ENCODE measurements at places on chromosomes 1 and 21.

GRCh38 chr1:207805841-207806421, 54.1 kb downstream of the CD46 start:
- H3K27ac ChIP-seq = peak overlapping the region; percentile 87
- H3K4me3 ChIP-seq = no peak overlapping the region
- DNase-seq = no peak
- H3K36me3 ChIP-seq = peaks cover 100% of the 10 kb centered on the region
- H3K27me3 ChIP-seq = no peaks in the 10 kb centered on the region
- peaks cover 77% of the 10 kb centered on the region for H3K4me1 ChIP-seq

DNA sequence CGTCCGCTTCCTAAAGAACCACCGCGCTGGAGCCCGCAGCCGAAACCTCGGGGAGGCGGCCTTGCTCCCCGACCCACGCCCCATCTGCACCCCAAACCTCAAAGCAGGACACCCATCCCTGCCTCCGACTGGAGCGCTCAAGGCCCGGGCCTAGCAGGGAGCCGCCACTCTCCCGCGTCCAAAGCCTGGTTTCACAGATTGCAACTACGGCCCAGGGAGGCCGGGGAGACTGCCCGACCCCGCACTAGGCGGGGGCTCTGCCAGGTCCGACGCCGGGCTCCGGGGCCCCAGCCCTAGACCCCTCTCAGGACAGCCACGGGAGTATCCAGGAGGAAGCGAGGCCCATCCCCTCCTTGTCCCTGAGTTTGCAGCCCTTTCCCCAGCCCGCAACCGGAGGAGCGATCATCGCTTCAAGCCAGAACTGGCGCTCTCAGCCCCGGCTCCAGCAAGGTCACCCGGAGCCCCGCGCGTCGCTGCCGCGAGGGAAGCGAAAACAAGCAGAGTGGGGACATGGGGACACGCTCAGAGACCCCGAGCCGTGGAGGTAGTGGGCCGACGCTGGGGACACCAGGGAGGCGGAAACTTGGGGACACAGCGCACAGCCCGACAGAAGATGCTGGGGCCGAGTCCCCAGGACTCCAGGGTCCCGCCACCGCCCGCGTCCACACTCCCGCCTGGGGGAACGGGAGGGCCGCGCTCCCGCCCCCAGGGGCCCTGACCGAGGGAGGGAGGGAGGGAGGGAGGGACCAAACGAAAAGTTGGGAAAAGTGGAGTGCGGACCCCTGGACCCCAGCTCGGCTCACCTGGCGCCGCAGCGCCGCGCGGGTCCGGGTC, 433 bp downstream of the TMEM200B start:
- H3K27me3 ChIP-seq = no peaks in the 10 kb centered on the region
- peak overlapping the region; percentile 64 for H3K4me3 ChIP-seq
- H3K4me1 ChIP-seq = peaks cover 57% of the 10 kb centered on the region
- H3K36me3 ChIP-seq = no peaks in the 10 kb centered on the region
- no peak for DNase-seq
- peak overlapping the region; percentile 79 for H3K27ac ChIP-seq

DNA sequence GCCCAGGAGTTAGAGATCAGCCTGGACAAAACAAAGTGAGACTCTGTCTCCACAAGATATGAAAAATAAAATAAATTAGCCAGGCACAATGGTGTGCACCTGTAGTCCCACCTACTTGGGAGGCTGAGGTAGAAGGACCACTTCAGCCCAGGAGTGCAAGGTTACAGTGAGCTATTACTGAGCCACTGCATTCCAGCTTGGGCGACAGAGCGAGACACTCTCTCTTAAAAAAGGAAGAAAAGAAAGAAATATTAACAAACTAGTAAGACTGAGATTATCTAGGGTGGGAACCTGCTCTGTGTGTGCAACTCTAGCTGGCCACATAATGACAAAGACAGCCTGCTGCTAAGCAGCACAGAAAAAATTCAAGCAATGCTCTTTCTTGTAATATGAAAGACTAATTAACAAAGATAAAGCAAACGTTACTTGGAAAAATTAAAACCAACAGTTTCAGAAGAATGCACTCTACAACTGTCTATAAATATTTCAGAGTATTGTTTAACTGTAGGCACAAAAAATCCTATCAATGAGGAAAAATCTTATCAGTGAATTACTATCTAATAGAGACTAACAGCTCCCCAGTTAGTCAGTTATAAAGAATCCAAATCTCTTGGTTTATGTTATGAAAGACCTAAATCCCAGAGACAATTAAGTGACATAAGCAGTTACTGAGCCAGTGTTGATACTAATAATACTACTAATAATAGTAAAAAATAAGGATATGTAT, 74.5 kb downstream of the ENAH start:
- no peaks in the 10 kb centered on the region for H3K36me3 ChIP-seq
- no peaks in the 10 kb centered on the region for H3K27me3 ChIP-seq
- H3K4me1 ChIP-seq = no peaks in the 10 kb centered on the region
- H3K4me3 ChIP-seq = no peak overlapping the region

DNA sequence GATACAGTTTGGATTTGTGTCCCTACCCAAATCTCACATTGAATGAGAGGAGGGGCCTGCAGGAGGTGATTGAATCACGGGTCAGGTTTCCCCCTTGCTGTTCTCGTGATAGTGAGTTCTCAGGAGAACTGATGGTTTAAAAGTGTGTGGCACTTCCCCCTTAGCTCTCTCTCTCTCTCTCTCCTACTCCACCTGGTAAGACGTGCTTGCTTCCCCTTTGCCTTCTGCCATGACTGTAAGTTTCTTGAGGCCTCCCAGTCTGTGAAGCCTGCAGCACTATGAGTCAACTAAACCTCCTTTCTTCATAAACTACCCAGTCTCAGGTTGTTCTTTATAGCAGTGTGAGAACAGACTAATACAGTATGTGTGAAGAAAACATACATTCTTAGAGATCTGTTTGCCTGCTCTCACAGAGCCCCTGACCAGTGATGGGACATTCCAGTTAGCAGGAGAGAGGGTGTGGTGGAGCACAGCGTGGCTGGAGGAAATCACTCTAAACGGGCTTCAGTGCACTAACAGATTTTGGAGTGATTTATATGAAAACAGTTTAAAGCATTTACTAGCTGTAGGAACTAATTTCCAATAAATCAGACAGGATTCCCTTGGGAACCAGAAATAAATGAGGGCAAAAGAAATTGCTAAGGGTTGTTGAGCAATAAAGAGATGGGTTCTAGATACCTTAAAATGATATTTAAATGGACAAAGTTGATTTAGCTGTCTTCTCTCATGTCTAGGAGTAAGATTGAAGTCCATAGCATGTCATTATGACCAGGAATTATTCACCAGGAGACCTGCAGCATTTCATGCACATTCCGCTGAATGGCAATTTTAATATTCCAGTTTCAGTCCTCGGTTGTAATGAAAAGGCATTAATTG, 411.0 kb downstream of the CAMTA1 start:
- H3K27ac ChIP-seq = no peak overlapping the region
- H3K4me3 ChIP-seq = no peak overlapping the region
- H3K4me1 ChIP-seq = no peaks in the 10 kb centered on the region

DNA sequence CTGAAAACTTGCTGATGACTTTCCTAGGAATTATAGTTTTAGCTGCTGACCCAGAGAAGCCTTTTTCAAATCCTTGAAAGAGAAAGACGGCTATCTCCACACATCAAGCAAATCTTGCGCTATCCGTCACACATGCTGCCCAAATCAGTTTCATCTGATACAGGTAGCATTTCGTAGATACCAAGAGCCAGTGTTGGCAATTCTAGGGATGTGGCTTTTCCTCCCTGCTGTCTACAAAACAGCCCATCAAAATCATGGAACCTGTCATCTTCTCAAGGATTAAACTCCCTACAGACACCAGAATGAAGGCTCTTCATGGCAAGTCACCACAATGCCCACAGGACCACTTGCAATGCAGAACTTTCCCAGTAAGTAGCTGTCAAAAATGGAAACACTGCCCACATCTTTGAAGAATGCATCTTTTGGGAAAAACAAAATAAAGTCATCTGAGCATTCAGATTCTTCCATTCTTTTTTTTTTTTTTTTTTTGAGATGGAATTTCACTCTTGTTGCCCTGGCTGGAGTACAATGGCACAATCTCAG, 10.4 kb downstream of the STX6 start:
- no peak overlapping the region for H3K27ac ChIP-seq
- H3K4me1 ChIP-seq = peaks cover 4% of the 10 kb centered on the region
- DNase-seq = no peak
- H3K4me3 ChIP-seq = no peak overlapping the region
- H3K36me3 ChIP-seq = no peaks in the 10 kb centered on the region
- H3K27me3 ChIP-seq = no peaks in the 10 kb centered on the region

DNA sequence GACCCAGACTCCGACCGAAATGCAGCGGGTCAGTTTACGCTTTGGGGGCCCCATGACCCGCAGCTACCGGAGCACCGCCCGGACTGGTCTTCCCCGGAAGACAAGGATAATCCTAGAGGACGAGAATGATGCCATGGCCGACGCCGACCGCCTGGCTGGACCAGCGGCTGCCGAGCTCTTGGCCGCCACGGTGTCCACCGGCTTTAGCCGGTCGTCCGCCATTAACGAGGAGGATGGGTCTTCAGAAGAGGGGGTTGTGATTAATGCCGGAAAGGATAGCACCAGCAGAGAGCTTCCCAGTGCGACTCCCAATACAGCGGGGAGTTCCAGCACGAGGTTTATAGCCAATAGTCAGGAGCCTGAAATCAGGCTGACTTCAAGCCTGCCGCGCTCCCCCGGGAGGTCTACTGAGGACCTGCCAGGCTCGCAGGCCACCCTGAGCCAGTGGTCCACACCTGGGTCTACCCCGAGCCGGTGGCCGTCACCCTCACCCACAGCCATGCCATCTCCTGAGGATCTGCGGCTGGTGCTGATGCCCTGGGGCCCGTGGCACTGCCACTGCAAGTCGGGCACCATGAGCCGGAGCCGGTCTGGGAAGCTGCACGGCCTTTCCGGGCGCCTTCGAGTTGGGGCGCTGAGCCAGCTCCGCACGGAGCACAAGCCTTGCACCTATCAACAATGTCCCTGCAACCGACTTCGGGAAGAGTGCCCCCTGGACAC, 534 bp downstream of the C1orf56 start:
- H3K36me3 ChIP-seq = peaks cover 6% of the 10 kb centered on the region
- H3K27me3 ChIP-seq = no peaks in the 10 kb centered on the region
- no peak for DNase-seq
- peak overlapping the region; percentile 84 for H3K27ac ChIP-seq
- H3K4me3 ChIP-seq = peak overlapping the region; percentile 73

DNA sequence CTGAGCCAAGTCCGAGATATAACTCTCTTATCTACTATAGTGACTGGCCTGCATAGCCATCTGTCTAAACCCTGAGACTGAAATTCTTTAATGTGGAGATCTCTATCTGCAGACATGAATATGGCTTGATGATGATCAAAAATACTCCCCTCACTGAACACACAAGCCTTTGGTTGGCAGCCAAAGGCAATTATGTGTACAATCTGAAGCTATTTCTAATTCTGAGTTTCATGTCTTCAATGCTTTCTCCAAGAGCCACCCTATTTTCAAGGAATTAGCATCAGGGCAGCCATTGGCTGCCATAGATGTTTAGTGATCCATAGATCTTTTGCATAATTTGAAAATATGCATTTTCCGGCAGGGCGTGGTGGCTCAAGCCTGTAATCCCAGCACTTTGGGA, 168.2 kb downstream of the TGFB2 start:
- H3K27me3 ChIP-seq = no peaks in the 10 kb centered on the region
- no peaks in the 10 kb centered on the region for H3K4me1 ChIP-seq
- no peaks in the 10 kb centered on the region for H3K36me3 ChIP-seq
- H3K4me3 ChIP-seq = no peak overlapping the region

GRCh38 chr1:8438489-8438888, 120.6 kb downstream of the SLC45A1 start:
- H3K27me3 ChIP-seq = no peaks in the 10 kb centered on the region
- H3K4me1 ChIP-seq = peaks cover 12% of the 10 kb centered on the region
- DNase-seq = no peak
- no peak overlapping the region for H3K27ac ChIP-seq

All from esophagus squamous epithelium (tissue), 5 donors.